ENCODE measurements at places on chromosomes 12 and 14.

DNA sequence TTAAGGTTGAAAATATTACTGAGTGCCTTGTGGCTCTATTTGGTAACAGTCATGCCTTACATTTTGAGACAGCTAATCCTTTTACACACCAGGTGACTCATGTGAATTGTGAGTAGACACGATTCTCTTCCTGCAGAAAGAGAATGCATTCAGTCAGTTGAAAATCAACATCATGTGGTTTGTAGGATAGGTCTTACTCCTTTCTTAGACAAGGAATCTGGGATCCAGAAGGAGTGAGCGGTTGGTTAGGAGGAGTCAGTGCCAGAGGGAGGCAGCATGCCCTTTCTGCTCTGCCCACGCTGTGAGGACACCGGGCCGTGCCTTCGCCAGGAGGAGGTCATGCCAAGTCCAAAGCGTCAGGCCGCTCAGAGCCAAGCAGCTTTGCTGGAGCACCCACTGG, 47.6 kb downstream of the TRAF3 start:
- DNase-seq: no peak

- no peak for DNase-seq
Measured at GRCh38 chr14:72443991-72444441, 449.9 kb downstream of the DPF3 start.

DNA sequence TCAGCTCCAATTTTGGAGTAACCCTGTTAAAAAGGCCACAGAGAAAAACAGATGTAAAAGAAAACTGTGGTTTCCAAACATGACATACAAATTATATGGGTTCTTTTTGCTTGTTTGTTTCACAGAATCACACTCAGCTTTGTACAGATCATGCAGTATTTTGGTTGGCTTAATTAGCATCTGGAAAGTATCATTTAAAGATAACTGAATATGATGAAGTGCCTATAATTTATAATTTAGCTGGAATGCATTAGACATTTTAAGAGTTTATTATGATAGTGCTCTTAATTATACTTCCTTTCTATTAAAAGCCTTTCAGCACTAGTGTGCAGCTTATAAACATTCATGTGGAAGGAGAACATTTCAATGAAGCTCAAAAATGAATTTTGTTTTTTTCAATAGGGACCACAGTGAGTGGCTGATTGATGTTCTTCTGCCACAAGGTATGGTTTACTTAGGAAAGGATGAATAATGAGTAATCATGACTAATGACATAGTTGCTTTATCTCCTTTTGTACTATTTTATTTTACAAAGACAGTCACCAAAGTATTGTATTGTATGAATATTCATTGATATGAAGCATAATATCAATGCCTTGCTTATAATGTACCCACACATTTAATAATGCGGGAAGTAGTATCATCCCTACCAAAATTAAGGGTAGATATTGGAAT, 98.3 kb downstream of the UNC79 start:
- no peak for DNase-seq

- no peak for DNase-seq
Measured at GRCh38 chr14:94288610-94289465, 4.2 kb downstream of the SERPINA10 start.

GRCh38 chr12:20142316-20142715, 226.0 kb upstream of the PDE3A start:
- DNase-seq: no peak

DNA sequence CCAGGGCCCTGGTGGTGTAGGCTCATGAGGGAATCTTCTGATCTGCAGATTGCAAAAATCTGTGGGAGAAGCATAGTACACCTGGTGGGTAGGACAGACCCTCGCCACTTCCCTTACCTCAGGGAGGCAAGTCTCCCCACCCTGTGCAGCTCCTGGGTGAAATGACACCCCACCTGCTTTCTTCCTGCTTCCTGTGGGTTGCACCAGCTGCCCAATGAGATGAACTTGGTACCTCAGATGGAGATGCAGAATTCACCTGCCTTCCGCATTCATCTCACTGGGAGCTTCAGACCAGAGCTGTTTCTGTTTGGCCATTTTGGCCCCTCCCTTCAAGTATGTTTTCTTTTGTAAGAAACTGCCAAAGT, 4.7 kb downstream of the CLEC2D start:
- no peak for DNase-seq

GRCh38 chr14:96047101-96047500, 7.9 kb downstream of the C14orf132 start:
- DNase-seq: no peak

- no peak for DNase-seq
Measured at GRCh38 chr12:80445083-80445793, 1.2 kb downstream of the PTPRQ start.

GRCh38 chr14:102646615-102647014, 54.2 kb downstream of the RCOR1 start:
- DNase-seq: no peak

All from NCI-H187 (cell line).